ENCODE measurements at places on chromosomes 5 and 9.

- DNase-seq, result no peak
These were observed 16.7 kb downstream of the CXXC5 start for GRCh38 chr5:139664727-139665351.

DNA sequence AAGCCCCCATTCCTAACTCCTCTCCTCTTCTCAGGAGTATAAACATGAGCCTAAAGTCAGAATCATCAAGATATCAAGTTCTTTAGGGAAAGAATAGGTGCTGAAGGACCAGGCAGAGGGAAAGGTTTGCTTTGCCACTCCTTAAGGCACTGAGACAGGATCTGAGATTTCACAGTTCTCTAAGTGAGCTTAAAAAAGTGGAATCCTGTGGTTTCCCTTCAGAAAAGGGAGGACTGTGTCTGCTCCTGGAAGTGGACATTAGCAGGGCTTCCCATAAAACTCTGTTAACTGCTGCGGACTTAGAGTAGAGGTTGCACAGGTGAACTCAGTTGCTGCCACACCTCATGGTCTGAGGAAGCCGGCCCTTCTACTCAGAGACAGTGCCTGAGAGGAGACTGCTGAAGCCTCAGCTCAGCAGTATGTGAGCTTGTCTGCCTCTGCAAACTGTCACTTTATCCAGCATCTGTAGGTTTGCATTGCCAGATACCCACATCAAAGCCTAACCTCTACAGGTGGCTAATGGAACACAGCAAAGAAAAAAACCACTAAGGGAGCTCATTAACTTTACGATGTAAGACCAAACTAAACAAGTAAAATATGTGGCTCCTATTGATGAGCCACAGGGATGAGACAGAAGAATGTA is 42.9 kb downstream of the RIC1 start:
- DNase-seq, result no peak

DNA sequence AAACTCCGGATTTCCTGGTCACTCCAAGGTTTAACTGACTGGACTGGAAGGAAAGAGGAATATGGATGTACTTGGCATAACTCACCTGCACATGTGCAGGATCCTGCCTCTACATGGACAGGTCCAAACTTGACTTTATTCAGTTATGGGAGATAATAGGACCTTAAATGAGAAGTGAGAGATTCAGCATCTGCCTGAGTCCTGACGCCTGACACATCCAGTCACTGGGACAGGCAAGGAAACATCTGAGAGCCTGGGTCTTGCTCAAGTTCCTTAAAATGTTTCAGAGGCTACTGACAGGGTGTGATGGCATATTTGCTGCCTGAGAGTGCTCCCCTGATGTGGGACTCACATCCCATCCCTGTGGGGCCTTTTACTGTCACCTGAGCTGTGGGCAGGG is 34.9 kb downstream of the ZNF354A start:
- no peak for DNase-seq

GRCh38 chr9:106286249-106286648 is 576.7 kb upstream of the ZNF462 start:
- no peak for DNase-seq

DNA sequence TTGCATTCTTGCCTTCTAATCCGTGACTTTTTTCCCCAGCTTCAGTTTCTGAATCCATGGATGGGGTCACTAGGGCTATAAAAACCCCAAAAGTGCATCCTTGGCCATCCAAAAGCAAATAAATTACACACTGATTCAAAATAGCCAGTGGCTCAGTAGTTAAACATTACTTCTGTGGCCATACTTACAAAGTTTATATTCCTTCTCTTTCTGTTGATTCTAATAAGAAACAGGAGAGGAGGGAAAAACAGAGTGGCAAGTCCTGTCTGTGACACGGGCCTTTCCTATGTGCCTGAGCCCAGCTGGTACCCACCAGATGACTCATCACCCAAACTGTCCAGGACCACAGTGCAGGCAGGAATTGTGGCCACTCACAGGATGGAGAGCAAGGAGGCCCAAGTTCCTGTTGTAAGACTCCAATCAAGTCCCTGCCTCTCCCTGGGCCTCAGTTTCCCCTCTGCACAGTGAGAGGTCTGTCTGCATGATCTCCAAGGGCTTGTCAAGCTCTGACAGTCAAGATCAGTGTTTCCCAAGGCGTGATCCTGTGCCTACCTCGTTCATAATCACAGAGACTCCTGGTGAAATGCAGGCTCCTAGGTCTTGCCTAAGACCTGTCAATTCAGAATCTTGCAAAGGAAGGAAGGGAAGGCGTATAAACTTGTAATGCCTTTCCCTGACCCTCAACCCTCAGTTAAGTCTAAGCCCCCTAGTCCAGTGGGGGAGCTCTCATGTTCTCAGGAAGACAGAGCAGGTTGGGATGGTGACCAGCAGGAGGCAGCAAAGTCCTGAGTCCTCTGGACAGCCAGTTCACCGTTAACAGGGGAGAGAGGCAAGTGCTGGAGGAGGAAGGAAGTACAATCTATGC is 29.5 kb downstream of the TNIP1 start:
- DNase-seq, result peak; percentile 19

DNA sequence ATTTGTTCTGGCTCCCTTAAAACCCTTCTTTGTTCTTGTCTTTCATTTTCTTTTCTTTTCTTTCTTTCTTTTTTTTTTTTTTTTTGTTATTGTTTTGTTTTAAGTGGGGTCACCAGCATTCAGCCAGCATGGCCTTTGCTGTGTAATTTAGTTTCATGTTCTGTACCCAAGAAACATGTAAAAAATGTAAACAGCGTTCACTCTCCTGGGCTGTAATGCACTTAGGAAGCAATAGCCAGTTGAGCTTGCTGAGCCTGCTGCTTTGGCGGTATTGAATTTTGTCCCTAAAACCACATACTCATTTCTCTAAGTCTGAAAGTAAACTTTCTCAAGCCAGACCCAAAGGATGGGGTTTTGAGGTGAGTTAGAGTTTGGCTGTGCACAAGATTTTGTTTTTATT is 158.6 kb downstream of the PAPPA start:
- DNase-seq, result no peak

DNA sequence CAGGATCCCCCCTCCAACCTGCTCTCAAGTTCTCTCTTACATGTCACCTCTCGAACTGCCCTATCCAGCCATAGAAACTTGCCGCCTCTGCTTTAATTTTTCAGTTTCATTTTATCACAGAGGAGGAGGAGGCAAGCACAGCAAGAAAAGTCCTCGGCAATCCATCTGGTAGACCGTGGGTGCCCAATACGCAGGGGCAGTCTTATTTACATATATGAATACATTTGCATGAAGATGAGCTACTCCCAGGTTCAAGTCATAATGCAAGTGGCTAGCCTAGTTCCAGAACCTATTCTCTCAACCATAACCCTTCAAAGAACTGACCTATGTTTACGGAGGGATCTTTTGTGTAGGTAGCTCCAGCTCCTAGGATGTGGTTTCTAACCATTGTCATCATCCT is 223.2 kb upstream of the PANK3 start:
- no peak for DNase-seq

GRCh38 chr5:172096207-172096940 is 89.9 kb upstream of the FBXW11 start:
- no peak for DNase-seq

- no peak for DNase-seq
These were observed 131.8 kb upstream of the COL5A1 start for GRCh38 chr9:134509817-134510216.

- DNase-seq, result no peak
These were observed 18.2 kb downstream of the FAF2 start for GRCh38 chr5:176466245-176466871.

DNA sequence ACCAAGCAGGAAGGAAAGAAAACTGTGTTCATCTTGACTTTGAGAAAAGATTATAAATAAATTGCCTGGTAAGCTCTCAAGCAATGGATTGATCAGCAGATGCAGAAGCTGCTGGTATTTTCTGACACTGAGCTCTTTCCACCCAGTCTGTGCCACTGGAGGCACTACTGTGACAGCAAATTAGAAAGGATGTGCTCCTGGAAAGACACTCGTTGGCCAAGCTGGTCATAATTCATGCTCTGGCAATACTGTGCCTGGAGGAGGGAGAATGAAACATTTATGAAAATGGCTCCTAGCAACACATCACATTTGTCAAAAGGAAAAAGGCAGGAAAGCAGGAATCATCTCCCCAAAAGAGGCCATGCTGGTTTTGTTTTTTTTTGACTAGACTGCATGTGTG is 84.2 kb downstream of the CAVIN4 start:
- no peak for DNase-seq

DNA sequence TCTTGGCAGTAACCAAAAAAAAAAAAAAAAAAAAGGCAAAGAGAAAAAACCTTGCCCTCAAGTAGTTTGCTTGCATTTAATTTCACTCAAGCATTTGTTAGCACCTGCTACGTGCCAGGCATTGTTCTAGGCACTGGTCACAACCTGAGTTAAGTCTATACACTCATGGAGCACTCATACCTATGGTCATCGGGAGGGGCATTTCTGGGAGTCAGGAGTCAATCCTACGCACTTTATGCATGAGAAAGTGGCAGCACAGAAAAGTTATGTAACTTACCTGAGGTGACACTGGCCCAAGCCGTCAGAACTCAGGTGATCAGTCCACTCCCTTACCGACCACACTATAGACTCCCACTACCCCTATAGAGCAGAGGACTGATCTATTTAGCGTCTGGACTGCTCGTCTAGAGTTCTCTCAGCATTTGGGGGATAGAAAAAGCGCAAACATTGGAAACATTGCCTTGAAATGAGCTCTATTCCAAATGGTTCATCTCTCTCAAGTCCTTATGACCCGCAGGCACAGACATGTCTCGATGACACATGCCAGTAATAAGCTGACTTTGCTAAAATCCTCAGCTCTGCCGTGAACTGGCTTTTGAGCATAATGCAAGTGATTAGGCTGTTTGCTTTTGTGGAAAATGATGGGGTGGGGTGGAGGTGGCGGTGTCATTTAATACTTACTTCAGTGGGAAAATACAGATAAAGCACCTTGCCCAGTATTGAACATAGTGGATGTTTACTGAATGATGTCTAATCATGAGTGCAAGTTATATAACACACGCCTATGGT is 160.2 kb downstream of the ARHGEF28 start:
- no peak for DNase-seq

- DNase-seq, result peak; percentile 77
These were observed at the start of gene ST8SIA4 for GRCh38 chr5:100903039-100903887. Gene ST8SIA4 (minus strand): TSS chr5:100903282. CDS start chr5:100902955, 327 bp downstream.

DNA sequence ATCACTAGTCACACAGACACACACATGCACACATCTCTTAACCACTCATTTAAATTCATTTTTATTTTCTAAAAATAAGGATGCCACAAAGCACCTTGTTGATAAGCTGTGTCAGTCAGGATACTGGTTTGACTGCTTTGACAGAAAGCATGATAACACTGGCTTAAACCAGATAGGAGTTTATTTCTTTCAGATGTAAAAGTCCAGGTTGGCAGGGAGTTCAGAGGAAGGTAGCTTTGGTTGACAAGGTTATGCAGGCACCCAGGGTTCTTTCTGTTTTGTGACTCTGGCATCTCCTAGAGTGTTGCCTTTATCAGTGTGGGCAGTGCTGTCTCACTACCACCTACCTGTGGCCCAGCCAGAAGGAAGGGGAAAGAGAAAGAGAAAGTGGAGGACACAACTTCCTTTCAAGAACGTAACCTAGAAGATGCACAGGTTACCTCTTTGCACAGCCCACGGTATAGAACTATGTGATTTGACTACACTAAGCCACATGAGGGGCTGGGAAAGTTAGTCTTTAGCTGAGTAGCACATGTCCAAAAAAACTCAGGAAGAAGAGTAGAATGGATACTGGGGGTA is 334.7 kb downstream of the OSTF1 start:
- DNase-seq, result no peak

DNA sequence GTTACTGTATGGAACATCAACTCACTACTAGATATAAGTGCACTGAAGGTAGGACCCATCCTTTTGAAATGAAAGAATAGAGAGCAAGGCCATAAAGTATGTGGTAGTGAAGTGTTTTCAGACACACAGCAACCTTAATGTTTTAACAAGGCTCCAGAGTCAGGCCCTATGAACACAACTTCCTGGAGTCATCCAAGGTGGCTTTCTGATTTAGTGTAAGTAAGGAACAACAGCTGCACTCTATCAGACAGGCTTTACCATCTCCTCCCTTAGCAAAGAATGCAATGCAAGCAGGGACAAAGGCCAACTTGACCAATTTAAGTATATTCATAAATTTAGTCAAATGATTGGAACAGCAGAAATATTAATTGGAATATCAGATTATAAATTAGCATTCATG is 90.1 kb downstream of the MPDZ start:
- DNase-seq, result no peak

- no peak for DNase-seq
These were observed 194.4 kb downstream of the EBF1 start for GRCh38 chr5:158905281-158905680.

- DNase-seq, result no peak
These were observed 2.8 kb upstream of the IL3 start for GRCh38 chr5:132057498-132058255.

All from skin of body (tissue), 3 donors.